ENCODE measurements at places on chromosomes 7 and 10. TPM values are rescaled to one million over a fixed set of nuclear protein-coding genes. Genes with fewer than 3 reads are reported as not detected.

THSD7A gene
- total RNA-seq, result 1.6 TPM

CPA1 gene
- total RNA-seq, result not detected

HOXA1 gene
- not detected for total RNA-seq

- peaks cover 70% of the 10 kb centered on the region for H3K4me1 ChIP-seq
- H3K27me3 ChIP-seq, result peaks cover 2% of the 10 kb centered on the region
- peak; percentile 85 for DNase-seq
- H3K4me3 ChIP-seq, result peak overlapping the region; percentile 80
- H3K36me3 ChIP-seq, result no peaks in the 10 kb centered on the region
Observed at GRCh38 chr7:5557920-5558401, 134.3 kb upstream of the TNRC18 start.

GRCh38 chr10:18738835-18739234 is 79.6 kb downstream of the ARL5B start:
- no peak for DNase-seq
- H3K27me3 ChIP-seq, result no peaks in the 10 kb centered on the region
- H3K4me1 ChIP-seq, result no peaks in the 10 kb centered on the region

DNA sequence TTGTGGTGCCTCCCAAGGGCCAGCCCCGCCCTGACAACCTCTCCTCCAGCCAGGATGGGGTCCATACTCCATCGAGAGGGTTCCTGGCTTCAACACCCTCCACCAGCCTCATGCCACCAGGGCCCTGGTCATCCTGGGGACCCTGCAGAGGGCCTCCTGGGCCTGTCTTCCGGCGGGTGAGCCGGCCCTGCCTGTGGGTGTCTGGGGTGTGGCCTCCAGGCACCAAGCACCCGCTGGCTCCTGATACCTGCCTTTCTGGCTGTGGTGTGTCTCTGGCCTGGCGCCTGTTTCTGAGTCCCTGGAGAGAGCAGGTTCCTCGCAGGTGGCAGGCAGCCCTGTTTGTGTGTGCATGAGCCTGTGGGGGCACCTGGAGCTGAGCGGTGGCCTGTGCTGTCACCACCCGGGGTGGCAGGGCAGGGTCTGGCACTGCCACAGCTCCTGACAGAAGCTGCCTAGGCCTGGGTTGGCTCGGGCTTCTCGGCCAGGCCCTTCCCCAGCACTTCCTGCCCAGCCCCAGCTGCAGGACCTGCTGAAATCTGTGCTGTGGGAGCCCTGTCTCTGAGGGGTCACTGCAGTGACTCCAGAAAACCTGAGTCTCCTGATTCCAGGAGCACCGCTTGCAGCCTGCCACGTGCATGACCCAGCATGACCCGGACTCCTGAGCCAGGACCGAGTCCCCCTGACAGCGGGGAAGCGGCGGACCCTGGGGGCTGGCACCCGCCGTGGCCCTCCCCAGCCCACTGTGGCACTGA is 18.4 kb downstream of the ADAM8 start:
- peaks cover 42% of the 10 kb centered on the region for H3K4me1 ChIP-seq
- peak overlapping the region; percentile 64 for H3K27ac ChIP-seq
- no peak for DNase-seq
- H3K27me3 ChIP-seq, result peaks cover 26% of the 10 kb centered on the region
- H3K36me3 ChIP-seq, result no peaks in the 10 kb centered on the region
- H3K4me3 ChIP-seq, result peak overlapping the region; percentile 55

- no peaks in the 10 kb centered on the region for H3K27me3 ChIP-seq
Observed at GRCh38 chr7:40546616-40547501, 412.1 kb downstream of the SUGCT start.

- no peaks in the 10 kb centered on the region for H3K36me3 ChIP-seq
- no peak overlapping the region for H3K27ac ChIP-seq
- no peak for DNase-seq
- H3K4me3 ChIP-seq, result no peak overlapping the region
- H3K27me3 ChIP-seq, result no peaks in the 10 kb centered on the region
Observed at GRCh38 chr7:36017111-36017510, 135.9 kb upstream of the EEPD1 start.

GRCh38 chr7:94362276-94362675 is 32.4 kb upstream of the COL1A2 start:
- H3K27me3 ChIP-seq, result no peaks in the 10 kb centered on the region
- H3K36me3 ChIP-seq, result no peaks in the 10 kb centered on the region
- H3K27ac ChIP-seq, result no peak overlapping the region
- DNase-seq, result no peak

DNA sequence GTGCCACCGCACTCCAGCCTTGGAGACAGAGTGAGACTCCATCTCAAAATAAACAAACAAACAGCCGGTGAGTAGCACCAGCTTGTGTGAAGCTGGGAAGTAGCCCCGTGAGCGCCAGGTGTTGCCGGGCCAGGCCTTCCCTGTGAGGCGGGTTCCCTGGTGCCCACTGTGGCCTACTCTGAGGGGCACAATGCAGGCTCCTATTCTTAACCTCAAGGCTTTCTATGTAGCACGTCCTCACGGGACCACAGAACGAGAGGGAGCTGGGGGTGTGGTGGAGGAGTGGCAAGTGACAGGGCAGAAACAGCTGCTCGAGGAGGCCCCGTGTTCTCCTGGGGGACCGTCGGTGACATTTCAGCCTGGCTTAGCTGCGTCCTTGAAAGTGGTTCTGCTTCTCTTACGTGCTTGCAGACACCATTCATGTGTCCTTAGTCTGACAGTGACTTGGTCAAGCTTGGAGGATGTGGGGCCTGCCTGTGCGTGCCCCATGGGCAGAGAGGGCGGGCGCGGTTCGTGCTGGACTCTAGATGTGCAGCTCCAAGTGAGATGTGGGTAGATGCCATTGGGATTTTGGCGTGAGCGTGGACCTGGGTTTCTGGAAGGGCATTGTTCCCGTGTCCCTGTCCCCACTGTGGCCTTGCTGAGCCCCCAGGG is 116.6 kb downstream of the NKX6-2 start:
- H3K36me3 ChIP-seq, result no peaks in the 10 kb centered on the region
- no peaks in the 10 kb centered on the region for H3K27me3 ChIP-seq
- no peak overlapping the region for H3K4me3 ChIP-seq
- peaks cover 19% of the 10 kb centered on the region for H3K4me1 ChIP-seq
- H3K27ac ChIP-seq, result no peak overlapping the region
- no peak for DNase-seq
